ENCODE measurements at places on chromosomes 16 and 17.

GRCh38 chr16:54504372-54504771 is 217.8 kb upstream of the IRX3 start:
- DNase-seq: no peak

- DNase-seq: no peak
These were observed 29.8 kb downstream of the NXN start for GRCh38 chr17:949623-950303.

- DNase-seq: no peak
These were observed 29.1 kb downstream of the MRM3 start for GRCh38 chr17:811051-811784.

- DNase-seq: no peak
These were observed 594.0 kb downstream of the WWOX start for GRCh38 chr16:78693496-78693895.

DNA sequence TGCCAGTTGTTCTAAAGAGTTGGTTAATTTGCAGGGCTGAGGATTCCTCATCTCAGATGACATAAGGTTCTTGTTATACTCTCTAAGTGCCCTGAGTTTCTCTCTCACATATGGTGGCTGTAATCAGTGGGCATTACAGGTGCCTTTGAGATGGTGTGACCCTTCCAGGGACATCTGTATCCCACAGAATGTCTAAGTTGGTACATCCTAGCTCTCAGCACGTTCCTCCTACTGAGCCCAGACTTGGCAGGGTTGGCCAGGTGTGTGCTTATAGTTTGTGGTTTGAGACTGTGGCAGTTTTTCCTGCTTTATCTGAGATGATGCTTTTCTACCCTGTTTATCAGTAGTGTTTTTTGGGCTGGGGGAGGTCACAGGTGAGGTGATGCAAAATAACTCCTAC is 36.3 kb downstream of the SPECC1 start:
- no peak for DNase-seq
